Activated CD4-positive, alpha-beta T cell treated with anti-CD3 and anti-CD28 coated beads for 4 hours (primary cell): ENCODE measurements at places on chromosomes 6 and 20.

DNA sequence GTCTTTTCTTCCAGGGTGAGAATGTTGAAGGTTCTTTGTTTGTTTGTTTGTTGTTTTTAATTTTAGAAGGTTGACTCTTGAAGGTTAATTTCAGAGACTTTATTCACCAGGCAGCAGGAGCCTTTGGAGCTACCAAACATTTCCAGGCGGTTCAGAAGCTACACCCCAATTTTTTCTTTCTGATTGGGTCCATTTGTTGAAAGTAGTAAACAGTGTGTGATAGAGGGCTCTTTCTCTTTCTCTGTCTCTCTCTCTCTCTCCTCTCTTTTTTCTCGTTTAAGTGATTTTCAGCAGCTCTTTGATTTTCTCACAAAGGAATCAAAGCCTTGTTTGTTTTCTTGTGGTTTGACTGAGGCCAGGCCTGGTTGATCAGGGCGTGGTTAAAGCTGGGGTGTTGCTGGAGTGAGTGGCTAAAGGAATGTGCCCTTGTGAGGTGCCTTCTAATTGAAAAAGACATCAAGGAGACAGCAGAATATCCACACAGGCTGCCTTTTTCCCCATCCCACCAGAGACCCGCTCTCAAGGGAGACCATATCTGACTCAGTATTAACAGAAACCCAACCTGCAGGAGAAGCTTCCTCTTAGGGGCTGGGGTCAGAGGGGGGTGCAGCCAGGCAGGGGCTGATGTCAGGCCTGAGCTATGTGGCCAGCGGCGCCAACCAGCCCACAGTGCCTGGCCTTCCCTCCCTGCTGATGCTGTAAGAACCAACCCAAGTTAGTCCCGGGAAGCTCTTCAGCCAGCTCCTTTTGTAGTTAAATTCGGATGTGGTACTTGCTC lies 40.4 kb upstream of the NAA20 start:
- DNase-seq: no peak

GRCh38 chr20:12265662-12266061 lies 348.0 kb downstream of the BTBD3 start:
- no peak for DNase-seq

- no peak for DNase-seq
These were observed 8.3 kb downstream of the MDGA1 start for GRCh38 chr6:37689381-37689780.

- DNase-seq: no peak
These were observed 49.8 kb downstream of the TSHZ2 start for GRCh38 chr20:53021934-53022333.

DNA sequence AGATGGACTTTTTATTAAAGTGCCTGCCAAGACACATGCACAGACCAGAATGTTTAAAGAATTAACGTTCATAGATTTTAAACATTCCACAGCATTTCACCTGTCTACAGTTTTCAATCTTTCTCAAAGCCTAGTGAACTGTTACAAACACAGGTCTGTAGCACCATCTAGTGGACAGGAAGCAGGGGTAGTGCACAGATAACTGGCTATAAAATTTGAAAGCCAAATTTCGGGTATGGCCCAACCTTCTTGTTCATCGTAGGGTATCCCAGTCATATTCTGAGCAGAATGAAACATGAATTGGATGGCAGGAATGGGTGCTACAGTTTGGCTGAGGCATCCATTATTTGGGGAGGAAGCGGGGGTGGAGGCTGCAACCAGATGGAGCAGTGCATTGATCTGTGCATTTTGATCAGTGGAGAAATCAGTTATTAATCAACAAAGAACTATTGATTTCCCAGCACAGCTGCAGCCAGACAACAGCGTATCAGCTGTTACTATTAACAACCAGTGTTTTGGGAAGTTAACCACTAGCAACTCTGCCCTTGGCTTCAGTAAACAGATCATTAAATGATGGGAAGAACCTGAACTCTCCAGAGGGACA lies 56.1 kb upstream of the B3GAT2 start:
- DNase-seq: peak; percentile 7

- no peak for DNase-seq
These were observed 66.5 kb downstream of the DTNBP1 start for GRCh38 chr6:15596186-15596896.

DNA sequence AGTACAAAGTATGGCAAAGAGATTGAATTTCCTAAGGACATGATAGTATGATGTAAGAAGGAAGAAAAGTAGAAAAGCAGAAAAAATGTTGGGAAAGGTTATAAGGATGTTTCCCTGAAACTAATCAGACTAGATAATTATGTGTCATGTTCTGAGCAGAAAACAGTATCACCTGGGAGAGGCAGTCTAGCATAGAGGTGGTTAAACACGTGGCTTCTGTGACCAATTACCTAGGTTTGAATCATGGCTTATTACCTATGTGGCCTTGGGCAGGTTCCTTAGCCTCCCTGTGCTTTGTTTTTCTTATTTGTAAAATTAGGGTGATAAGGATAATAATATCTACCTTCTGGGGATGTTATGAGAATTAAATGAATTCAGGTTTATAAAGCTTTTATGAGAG lies 38.0 kb downstream of the SCGN start:
- DNase-seq: no peak

DNA sequence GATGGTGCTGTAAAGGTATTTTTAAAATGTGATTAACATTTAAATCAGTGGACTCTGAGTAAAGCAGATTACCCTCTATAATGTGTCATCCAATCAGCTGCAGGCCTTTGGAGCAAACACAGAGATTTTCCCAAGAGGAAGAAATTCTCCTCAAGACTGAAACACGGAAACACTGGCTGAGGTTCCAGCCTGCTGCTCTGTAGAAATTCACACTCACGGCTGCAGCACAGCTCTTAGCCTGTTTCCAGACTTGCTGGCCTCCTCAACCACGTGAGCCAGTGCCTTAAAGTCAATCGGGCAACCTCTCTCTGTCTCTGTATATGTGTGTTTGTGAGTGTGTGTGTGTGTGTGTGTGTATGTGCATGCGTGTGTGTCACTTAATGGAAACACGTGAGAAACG lies 41.1 kb downstream of the PDE10A start:
- DNase-seq: no peak

DNA sequence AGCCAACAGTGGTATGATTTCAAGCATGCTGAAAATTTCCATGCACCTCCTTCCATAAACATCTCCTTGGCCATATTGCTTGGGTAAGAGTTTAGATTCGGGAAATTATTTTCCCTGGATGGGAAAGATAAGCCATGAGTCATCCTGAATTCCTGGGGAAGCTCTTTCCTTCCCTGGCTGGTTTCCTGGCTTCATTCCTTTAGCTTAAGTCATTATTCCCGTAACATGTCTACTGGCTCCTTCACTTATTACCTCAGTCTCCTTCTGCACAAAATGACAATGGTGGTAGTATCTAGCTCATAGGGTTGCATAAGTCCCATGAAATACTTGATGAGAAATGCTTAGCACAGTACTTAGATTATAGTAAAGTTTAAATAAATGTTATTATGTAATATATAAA lies 27.6 kb downstream of the TINAG start:
- DNase-seq: no peak

DNA sequence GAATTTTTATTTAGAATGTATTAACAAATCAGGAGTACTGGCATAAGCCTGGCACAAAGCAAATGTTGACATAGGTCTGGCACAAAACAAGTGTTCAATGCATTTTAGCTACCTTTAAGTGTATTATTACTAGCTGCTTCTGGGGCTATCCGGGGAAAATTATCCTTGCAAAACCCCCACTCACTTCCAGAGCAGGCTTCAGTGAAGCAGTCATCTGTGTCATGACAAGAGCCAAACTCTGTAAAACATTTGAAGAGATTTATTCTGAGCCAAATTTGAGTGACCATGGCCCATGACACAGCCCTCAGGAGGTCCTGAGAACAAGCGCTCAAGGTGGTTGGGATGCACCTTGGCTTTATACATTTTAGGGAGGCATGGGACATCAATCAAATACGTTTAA lies 6.4 kb upstream of the TRIM38 start:
- DNase-seq: no peak

DNA sequence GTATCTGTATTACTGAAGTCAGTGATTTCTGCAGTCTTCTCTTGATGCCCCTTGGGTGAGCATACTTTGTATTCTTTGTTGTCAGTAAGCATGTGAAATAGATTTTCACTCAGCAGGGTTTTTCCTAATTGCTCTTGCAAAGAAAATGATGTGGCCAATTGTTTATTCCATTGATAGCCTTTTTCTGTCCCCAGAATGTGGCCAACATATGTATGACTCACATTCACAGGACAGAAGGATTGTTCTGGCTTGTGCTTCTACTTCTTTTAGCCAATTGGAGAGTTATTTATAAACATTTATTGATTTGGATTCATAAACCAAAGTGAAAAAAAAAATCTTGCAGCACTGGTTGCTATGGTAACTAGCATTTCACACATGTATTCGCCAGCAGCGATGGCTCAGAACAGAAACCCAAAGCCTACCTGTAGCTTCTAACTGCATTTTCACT lies 54.4 kb upstream of the RBM24 start:
- DNase-seq: no peak

DNA sequence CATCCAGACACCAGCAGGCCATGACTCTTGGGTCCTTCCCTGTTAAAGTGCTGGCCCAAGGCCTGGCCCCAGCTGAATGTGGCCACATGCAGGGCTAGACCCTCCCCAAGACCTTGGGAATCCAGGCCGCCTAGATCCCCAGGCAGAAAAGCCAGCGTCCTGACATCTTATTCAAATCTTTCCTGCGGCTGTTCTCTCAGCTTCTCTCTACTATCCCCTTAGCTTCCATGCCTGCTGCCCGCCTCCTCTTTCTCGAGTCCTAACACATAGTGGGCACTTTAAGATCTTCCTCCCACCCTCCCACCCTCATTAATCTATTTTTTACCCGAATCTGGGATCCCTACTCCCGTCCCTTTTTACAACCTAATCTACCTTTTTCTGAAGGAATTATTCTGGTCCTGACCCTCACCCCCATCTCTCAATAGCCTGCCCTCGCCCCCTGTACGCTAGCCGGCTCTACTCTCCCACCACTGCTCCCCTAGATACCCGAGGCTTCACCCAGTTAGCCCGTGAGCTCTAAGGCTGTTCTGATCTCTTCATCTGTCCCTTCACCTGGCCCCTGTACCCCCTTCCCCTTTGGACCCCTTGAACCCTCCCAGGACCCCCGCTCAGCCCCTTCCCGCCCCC lies at the start of gene CCHCR1:
TSS of gene CCHCR1 (minus strand) at position 290 of the 627 bp plus-strand sequence. CDS start at position 88, 202 bp downstream.
- DNase-seq: no peak

DNA sequence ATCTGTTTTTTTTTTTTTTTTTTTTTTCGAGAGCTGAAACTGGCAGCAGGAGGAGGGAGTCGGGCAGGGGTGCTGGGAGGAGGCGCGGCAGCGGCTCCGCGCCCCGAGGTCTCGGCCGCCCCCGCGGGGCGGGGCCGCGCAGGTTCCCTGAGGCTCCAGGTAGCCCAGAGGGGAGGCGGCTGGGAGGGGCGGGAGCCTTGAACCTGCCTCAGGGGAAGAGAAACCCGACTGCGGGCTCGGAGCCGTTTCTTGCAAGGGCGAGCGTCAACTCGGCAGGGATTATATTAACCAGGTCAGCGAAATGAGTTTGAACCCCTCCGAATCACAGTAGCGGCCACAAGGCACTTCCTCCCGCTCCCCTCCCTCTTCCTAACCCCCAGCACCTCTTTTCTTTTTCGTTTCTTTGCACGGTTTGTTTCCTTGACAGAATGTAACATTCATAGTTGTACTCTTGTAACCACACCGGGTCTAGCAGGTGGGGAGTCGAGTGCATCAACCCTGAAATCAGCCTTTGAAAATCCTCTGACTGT lies 2.0 kb downstream of the MYB start:
- DNase-seq: peak; percentile 72

- DNase-seq: peak; percentile 87
These were observed at the start of gene CEP162 for GRCh38 chr6:84227434-84228197. Gene CEP162, minus strand, starts transcription at chr6:84227643. Its CDS starts 1,250 bp downstream, at chr6:84226393.

GRCh38 chr20:21302664-21303060 lies 469 bp upstream of the XRN2 start:
- no peak for DNase-seq

DNA sequence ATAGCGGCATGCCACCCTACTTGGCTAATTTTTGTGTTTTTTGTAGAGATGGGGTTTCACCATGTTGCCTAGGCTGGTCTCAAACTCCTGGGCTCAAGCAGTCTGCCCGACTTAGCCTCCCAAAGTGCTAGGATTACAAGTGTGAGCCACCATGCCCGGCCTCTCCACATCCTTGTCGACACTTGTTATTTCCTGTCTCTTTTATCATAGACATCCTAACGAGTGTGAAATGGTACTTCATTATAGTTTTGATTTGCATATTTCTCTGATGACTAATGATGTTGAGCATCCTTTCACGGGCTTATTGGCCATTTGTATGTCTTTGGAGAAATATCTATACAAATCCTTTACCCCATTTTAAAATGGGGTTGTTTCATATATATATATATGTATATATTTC lies 39.0 kb upstream of the ASXL1 start:
- DNase-seq: no peak

DNA sequence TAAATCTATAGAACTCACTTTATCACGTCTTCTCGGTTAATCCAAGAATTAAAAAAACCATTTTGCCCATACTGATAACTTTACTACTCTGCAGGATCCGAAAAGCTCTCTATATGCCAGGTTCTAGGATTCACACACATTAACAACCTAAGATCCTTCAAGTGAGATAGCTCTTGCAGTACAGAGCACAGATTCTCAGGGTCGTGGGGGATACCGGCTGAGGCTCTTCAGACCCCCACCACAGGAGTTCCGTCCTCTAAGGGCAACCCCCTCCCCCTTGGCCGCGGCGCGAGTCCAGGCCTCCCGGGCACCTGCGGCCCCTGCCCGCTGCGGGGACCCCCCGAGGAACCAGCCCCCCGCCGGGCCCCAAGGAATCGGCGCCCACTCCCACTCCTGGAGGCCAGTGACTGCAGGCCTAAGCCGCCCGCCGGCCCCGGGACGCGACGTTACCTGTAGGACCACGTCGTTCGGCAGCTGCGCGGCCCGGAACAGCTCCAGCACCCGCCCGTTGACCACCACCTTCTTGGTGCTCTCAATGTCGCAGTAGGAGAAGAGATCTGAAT lies 892 bp downstream of the REPS1 start:
- DNase-seq: no peak

GRCh38 chr20:6135347-6135746 lies 12.5 kb upstream of the FERMT1 start:
- DNase-seq: no peak

DNA sequence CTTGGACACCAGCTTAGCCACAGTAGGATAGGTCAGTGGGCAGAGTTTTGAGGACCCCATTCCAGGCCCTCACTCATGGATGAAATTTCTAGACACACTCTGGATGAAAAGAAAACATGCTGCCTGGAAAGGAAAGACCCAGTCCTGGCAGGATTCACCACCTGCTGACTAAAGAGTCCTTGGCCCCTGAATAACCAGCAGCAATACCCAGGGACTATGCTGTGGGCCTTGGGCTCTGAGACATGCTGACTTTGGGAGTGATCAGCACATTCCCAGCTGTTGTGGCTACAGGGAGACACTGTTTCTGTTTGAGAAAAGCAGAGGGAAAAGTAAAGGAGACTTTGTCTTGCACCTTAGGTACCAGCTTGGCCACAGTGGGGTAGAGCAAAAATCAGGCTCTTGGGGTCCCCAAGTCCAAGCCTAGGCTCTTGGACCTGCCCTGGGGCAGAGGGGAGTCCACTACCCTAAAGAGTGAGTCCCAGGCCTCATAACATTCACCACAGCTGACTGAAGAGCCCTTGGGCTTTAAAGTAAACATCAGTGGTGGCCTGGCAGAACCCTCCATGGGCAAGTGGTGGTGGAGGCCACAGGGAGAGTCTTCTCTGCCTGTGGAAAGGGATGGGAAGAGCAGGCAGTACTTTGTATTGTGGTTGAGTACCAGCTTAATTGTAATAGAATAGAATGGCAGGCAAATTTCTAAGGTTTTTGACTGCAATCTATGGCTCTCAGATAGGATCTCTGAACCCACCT lies 516.8 kb downstream of the BCKDHB start:
- no peak for DNase-seq
